Sigmoid colon (tissue), 7 donors: ENCODE measurements at places on chromosomes 3 and 15. TPM values are rescaled to one million over a fixed set of nuclear protein-coding genes. Genes with fewer than 3 reads are reported as not detected.
A peak's percentile ranks its signal among the peaks of the same experiment; 100 is the strongest.

Gene MRAS
- 30.8 TPM for total RNA-seq

Gene TMC3
- 0.82 TPM for total RNA-seq

Gene THOC7
- total RNA-seq, result 76.6 TPM

Gene MNS1
- total RNA-seq, result 0.68 TPM

Gene MESP1
- 3.6 TPM for total RNA-seq

Gene GPR149
- not detected for total RNA-seq

Gene HDDC3
- total RNA-seq, result 8.4 TPM

Gene RLBP1
- total RNA-seq, result not detected

Gene TMEM158
- 0.66 TPM for total RNA-seq

Gene STARD5
- 2.7 TPM for total RNA-seq

Gene CAV3
- total RNA-seq, result not detected

Gene DLL4
- total RNA-seq, result 5.4 TPM

Gene ZBED2
- total RNA-seq, result not detected

DNA sequence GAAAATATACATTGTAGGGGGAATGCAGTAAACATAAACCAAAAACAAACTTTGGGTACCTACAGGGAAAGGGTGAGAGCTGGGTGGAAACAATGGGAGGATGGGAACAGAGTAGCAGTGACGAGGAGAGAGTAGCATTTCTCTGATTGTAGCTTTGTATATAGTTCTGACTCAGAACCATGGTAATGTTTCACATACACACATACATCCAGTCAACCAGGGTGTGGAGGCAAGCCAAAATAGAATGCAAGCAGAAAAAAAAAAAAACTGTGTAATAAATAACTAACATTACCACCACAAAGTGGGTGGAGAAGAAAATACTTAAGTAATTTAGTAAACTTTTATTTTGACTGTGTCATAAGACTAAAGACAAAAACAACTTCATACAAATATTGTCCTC lies 27.2 kb downstream of the BCL2A1 start:
- no peak for DNase-seq
- no peaks in the 10 kb centered on the region for H3K36me3 ChIP-seq
- no peak overlapping the region for H3K4me3 ChIP-seq
- H3K27me3 ChIP-seq, result no peaks in the 10 kb centered on the region
- no peak overlapping the region for H3K27ac ChIP-seq

- H3K27me3 ChIP-seq, result no peaks in the 10 kb centered on the region
- H3K27ac ChIP-seq, result no peak overlapping the region
- H3K36me3 ChIP-seq, result no peaks in the 10 kb centered on the region
- H3K4me1 ChIP-seq, result no peaks in the 10 kb centered on the region
- no peak overlapping the region for H3K4me3 ChIP-seq
- DNase-seq, result no peak
Measured at GRCh38 chr3:175389560-175389959, 530.4 kb downstream of the NAALADL2 start.

DNA sequence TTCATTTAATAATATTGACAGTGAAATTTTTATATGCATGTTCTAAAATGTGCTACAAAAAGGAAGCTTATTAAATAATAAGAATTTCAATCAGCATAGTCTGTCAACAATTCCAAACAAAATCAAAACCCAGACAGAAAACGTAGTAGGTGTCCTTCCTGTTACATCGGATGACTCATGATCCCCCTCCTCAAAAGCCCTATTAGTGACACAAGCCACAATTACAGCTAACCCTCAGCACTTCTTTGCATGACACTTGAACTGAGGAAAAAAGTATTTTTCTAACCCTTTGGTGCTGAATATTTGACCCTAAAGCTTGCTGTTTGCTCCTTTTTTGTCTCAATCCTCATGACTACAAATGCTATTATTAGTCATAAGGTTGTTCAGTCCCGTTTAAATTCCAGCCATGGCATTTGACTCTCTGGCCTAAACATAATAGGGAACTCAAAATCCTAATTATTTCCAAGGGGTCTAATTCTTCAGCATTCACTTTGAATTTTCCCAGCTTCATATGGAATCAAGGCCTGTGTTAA lies 78.1 kb downstream of the COL8A1 start:
- H3K27ac ChIP-seq, result no peak overlapping the region
- no peaks in the 10 kb centered on the region for H3K4me1 ChIP-seq
- H3K36me3 ChIP-seq, result no peaks in the 10 kb centered on the region
- H3K27me3 ChIP-seq, result no peaks in the 10 kb centered on the region

DNA sequence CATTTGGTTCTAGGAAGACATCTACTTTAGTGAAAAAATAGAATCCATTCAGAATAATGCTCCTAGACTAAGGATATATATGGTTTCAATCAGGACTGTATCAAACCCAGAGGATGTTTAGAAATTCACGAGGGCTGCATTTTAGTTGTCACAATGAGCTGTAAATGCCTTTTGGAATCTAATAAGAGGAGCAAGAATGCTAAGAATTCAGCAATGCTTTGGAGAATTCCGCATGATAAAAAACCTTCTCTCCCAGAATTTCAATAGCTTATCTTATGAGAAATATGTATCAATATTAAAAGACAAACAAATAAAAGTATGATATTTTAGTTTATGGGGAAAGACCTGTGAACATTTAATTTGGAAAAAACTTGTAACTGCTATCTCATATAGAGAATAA lies 885.1 kb downstream of the ZPLD1 start:
- H3K27ac ChIP-seq, result no peak overlapping the region
- no peaks in the 10 kb centered on the region for H3K27me3 ChIP-seq
- H3K4me1 ChIP-seq, result no peaks in the 10 kb centered on the region
- no peak for DNase-seq
- no peaks in the 10 kb centered on the region for H3K36me3 ChIP-seq

DNA sequence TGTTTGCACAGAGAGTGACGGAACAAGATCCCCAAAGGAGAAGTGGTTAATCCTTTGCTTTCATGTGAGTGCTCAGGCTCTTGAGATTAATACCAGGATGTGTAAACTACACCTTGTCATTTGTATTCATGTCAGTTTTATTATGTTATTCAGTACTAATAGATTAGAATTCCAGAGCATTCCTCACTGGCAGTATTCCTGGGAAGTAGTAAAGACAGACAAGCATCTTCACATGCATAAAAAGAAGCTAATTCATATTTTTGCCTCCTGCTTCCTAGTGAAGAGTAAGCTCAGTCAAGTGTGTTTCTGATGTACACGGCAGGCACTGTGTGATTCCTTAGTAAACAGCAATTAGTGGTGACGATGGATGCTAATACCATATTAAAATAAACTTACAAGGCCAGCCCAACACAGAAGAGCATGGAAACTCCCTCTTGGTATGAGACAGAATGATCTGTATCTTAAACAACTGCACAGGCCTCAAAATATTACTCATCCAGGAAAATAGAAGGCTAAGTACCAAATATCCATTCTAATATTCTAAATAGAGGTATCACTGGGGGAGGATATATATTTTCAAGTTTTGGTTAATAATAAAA lies 336.8 kb upstream of the MCTP2 start:
- H3K4me1 ChIP-seq, result no peaks in the 10 kb centered on the region
- no peaks in the 10 kb centered on the region for H3K36me3 ChIP-seq
- no peak for DNase-seq
- no peak overlapping the region for H3K27ac ChIP-seq
- no peak overlapping the region for H3K4me3 ChIP-seq

DNA sequence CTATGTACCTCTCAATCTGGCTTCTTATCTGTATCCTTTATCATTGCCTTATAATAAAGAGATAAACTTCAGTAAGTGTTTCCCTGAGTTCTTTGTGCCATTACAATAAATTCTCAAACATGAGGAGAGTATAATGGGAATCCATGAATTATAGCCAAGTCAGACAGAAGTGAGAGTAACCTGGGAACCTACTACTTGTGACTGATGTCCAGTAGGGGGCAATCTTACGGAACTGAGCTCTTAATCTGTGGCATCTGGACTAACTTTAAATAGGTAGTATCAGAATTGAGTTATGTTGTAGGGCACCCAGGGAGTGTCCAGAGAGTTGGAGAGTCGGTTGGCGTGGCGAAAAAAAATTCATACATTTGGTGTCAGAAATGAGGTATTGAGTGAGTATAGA lies 542.6 kb downstream of the ZBBX start:
- no peak overlapping the region for H3K4me3 ChIP-seq
- no peak overlapping the region for H3K27ac ChIP-seq
- no peaks in the 10 kb centered on the region for H3K27me3 ChIP-seq
- H3K4me1 ChIP-seq, result no peaks in the 10 kb centered on the region
- no peak for DNase-seq

GRCh38 chr3:148079370-148079769 lies 618.3 kb upstream of the AGTR1 start:
- H3K36me3 ChIP-seq, result no peaks in the 10 kb centered on the region
- H3K27me3 ChIP-seq, result no peaks in the 10 kb centered on the region
- no peak overlapping the region for H3K27ac ChIP-seq
- H3K4me1 ChIP-seq, result peaks cover 43% of the 10 kb centered on the region

GRCh38 chr15:98649472-98650416 lies 1.4 kb downstream of the IGF1R start:
- DNase-seq, result peak; percentile 74
- no peaks in the 10 kb centered on the region for H3K36me3 ChIP-seq
- peak overlapping the region; percentile 82 for H3K4me3 ChIP-seq
- peak overlapping the region; percentile 97 for H3K27ac ChIP-seq

DNA sequence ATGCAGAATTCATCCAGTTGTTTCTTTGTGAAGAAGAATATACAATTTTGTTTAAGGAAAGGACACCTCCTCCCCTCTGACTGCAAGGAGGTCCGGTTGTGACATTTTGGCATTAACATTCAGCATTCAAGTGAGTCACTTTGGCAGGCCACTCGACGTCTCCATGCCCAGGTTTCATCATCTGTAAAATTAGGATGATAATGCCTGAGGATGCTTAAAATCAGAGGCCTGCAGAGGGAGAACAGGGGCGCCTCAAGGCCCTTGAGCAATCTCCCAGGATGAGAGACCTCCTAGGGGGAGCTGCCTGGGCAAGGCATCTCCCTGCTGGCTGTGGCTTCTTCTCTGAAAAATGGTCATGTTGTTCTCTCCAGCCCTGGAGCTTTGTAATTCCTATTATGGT lies 236.0 kb downstream of the CACNA2D3 start:
- no peak overlapping the region for H3K4me3 ChIP-seq
- peak overlapping the region; percentile 30 for H3K27ac ChIP-seq
- DNase-seq, result peak; percentile 66

DNA sequence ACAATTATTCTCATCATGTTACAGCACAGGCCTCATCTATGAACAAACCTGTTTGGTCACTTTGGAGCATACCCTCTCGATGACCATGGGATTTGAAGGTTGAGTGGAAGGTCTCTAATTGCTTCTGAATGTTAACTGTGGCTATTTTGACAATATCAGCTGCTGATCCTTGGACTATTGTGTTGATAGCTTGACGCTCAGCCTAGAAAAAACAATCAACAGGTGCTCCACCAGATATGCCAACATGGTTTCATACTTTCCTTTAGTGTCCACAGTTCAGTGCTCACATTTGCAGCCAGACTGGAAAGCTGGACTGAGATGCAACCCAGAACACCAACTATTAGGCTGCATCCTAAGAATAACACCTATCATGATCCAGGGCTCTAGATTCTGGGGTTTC lies 109.7 kb downstream of the POLQ start:
- no peak for DNase-seq
- H3K4me1 ChIP-seq, result no peaks in the 10 kb centered on the region
- H3K27ac ChIP-seq, result no peak overlapping the region

DNA sequence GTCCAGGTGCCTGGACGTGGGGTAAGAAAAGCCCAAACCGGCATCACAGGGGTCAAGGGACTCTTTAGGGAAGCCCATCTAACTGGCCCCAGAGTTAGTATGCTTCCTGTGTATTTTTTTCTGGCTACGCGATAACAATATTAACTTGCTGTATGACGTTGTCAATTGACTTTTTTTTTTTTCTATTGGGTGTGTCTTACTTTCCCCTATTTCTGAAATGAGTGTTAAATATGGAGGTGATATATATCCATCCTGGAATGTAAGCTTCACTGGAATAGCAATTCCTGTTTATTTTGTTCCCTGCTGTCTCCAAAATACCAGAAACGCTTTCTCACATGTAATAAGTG lies 598 bp upstream of the GMNC start:
- H3K27me3 ChIP-seq, result no peaks in the 10 kb centered on the region
- H3K4me3 ChIP-seq, result peak overlapping the region; percentile 49
- H3K27ac ChIP-seq, result peak overlapping the region; percentile 78
- no peaks in the 10 kb centered on the region for H3K4me1 ChIP-seq
- DNase-seq, result no peak

- H3K27me3 ChIP-seq, result no peaks in the 10 kb centered on the region
- no peaks in the 10 kb centered on the region for H3K36me3 ChIP-seq
- peak; percentile 72 for DNase-seq
- no peak overlapping the region for H3K27ac ChIP-seq
- H3K4me1 ChIP-seq, result peaks cover 40% of the 10 kb centered on the region
Measured at GRCh38 chr3:138367911-138368310, 19.5 kb downstream of the MRAS start.

DNA sequence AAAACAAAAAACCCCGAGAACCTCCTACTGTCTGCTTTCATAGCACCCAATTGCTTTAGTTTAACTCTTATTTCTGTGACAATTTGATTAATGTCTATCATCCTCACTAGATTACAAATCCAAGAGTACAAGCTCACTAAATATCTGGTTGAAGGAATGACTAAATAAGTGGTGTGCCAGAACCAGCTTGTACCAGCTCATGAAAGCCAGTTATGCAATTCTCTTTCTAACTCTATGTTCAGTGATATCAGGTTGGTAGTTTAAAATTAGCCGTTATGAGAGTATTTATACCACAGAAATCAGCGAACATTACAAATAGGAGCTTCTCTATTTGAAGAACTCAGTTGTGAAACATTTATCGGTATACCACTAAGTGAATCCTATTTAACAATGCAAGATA lies 137.2 kb upstream of the MITF start:
- no peak overlapping the region for H3K4me3 ChIP-seq
- no peaks in the 10 kb centered on the region for H3K4me1 ChIP-seq
- H3K27ac ChIP-seq, result no peak overlapping the region
- no peaks in the 10 kb centered on the region for H3K27me3 ChIP-seq
- DNase-seq, result no peak

DNA sequence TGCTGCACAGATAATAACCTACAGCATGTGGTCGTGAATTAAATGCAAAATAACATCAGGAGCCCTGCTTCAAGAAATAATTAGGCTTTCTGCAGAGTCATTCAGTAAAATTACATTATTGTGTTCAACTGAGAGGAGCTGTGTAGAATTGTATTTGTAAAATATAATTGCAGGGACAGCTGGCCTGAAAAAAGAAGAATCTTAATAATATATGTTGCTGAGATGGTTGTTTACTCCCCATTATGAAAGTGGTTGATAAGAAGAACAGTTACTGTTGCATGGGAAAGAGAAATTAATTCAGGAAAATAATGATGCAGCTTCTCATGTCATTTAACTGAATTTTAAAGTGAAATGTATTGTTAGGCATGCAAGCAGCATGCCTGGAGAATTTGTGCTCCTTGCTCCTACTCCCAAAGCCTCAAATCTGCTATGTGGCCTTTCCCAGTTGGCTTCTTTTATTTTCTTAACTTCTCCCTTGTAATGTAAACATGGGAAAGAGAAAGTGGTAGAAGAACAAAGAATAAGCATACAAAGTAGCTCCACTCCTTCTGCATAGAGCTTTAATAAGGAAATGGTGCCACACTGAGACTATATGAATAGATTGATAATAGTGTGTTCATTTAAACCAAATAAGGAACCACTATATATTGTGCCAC lies 100.1 kb downstream of the VGLL3 start:
- no peaks in the 10 kb centered on the region for H3K27me3 ChIP-seq
- no peak for DNase-seq
- peaks cover 8% of the 10 kb centered on the region for H3K4me1 ChIP-seq
- H3K27ac ChIP-seq, result no peak overlapping the region
- no peaks in the 10 kb centered on the region for H3K36me3 ChIP-seq

GRCh38 chr3:38039101-38039898 lies at the start of gene DLEC1:
DLEC1 (plus strand) TSS chr3:38039208; CDS start chr3:38039226, 18 bp downstream.
- H3K27ac ChIP-seq, result no peak within 1 kb of the TSS
- H3K36me3 ChIP-seq, result no peaks in the 10 kb centered on the region
- H3K4me3 ChIP-seq, result peak within 1 kb of the TSS; percentile 20
- no peaks in the 10 kb centered on the region for H3K27me3 ChIP-seq
- H3K4me1 ChIP-seq, result peaks cover 16% of the 10 kb centered on the region
- peak; percentile 83 for DNase-seq
